GM23338 (cell line): ENCODE measurements at places on chromosomes 12 and 14. TPM values are rescaled to one million over a fixed set of nuclear protein-coding genes. Genes with fewer than 3 reads are reported as not detected.
A peak's percentile ranks its signal among the peaks of the same experiment; 100 is the strongest.

- H3K27ac ChIP-seq, result no peak overlapping the region
- H3K4me1 ChIP-seq, result no peaks in the 10 kb centered on the region
- no peaks in the 10 kb centered on the region for H3K36me3 ChIP-seq
- no peak overlapping the region for H3K4me3 ChIP-seq
Observed at GRCh38 chr12:59629890-59630289, 34.1 kb downstream of the SLC16A7 start.

DNA sequence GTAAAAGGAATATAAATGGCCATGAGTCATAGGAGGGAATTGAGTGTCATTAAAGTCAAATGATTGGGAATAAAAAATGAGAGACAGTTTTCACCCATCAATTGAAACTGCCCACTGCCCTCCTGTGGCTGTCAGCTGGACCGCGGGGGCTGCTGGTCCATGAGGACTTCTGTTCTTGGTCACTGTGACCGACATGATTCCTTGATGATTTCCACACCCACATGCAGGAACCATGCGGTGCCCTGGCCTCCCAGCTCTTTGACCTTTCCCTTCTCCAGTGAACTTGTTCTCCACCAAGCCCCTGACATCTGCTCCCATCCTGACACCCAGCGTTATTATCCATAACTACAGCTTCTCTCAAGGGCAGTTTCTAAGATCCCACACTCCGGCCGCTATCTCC is 48.4 kb downstream of the C12orf75 start:
- no peak for DNase-seq
- no peak overlapping the region for H3K4me3 ChIP-seq
- no peaks in the 10 kb centered on the region for H3K36me3 ChIP-seq
- H3K4me1 ChIP-seq, result peaks cover 6% of the 10 kb centered on the region; the same call in 1 of the 2 replicates

TMEM233 gene
- total RNA-seq, result 0.24 TPM in 1 of 2 replicates, not detected in the other

DNA sequence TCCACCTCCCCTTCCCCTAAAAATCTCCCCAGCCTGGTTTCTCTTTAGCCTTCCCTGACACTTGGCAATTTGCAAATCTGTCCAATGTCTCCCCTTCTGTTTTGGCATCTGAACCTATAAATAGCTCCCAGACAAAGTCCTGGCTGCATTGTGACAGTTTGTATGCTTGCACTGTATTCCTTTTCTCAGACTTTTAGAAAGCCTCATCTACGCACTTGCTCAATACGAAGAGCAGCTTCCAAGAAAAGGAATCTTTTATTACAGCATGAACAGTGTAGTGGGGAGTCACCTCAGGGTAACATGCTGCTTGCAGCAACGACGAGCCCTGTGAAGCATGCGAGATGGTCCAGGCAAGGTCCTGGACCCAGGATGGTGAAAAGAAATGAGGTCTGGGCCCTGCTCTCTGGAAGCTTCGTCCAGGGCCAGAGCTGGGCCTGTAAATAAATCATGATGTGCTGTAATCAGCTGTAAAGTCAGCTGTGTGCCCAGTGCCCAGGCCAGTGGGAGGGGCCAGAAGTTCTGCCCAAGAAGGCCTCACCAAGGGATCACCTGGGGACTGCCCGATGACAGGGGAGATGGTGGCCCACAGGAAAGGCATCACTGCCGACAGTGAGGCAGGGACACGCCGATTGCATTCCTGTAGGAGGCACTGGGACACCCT is 88.3 kb downstream of the RIN3 start:
- DNase-seq, result no peak
- H3K27me3 ChIP-seq, result no peaks in the 10 kb centered on the region
- H3K27ac ChIP-seq, result no peak overlapping the region
- no peaks in the 10 kb centered on the region for H3K4me1 ChIP-seq
- H3K4me3 ChIP-seq, result no peak overlapping the region

DNA sequence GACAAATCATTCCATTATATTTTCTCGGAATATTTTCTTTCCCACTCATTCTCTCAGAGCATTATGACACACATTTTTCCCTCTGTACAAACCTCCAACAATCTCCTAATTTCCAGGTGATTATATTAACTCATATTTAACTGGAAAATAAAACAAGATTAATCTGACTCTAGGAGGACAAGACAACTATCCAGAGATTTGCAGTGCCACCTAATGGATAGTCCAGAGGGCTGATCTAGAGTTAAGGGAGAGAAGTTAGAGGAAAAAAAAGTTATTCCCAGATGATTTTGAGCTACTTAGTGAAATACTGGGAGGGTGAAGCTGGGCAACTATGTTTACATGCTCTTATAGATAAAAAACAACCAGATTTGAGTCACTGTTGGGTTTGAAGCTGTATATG is 161.7 kb downstream of the ALX1 start:
- H3K36me3 ChIP-seq, result no peaks in the 10 kb centered on the region
- no peaks in the 10 kb centered on the region for H3K27me3 ChIP-seq
- H3K4me3 ChIP-seq, result no peak overlapping the region
- no peak for DNase-seq

- no peak overlapping the region for H3K4me3 ChIP-seq
- no peak for DNase-seq
- H3K27ac ChIP-seq, result no peak overlapping the region
- no peaks in the 10 kb centered on the region for H3K4me1 ChIP-seq
Observed at GRCh38 chr14:92819011-92819597, 25.0 kb downstream of the GOLGA5 start.

GRCh38 chr12:49568442-49569162 is 660 bp upstream of the MCRS1 start:
- no peak for DNase-seq
- H3K36me3 ChIP-seq, result peaks cover 3% of the 10 kb centered on the region
- H3K4me1 ChIP-seq, result peaks cover 6% of the 10 kb centered on the region
- peak overlapping the region; percentile 94 for H3K4me3 ChIP-seq
- no peaks in the 10 kb centered on the region for H3K27me3 ChIP-seq

DNA sequence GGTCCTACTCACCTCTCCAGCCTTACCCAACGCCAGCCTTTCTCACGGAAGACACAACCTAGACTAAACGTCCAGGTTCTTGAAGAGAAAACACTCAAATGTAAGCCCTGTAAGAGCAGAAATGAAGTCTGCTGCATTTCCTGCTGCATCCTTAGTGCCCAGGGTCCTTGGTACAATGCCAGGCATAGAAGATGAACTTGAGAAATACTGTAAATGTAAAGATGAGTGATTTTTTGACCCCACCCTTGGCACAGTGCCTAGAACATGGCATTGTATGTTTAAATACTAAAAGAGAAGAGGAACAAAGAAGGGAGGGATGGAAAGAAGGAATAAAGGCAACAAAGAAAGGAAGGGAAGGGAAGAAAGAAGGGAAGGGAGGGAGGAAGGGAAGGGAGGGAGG is 514.6 kb downstream of the MED13L start:
- no peaks in the 10 kb centered on the region for H3K27me3 ChIP-seq
- no peaks in the 10 kb centered on the region for H3K36me3 ChIP-seq
- no peak overlapping the region for H3K4me3 ChIP-seq
- no peaks in the 10 kb centered on the region for H3K4me1 ChIP-seq

- peaks cover 15% of the 10 kb centered on the region for H3K4me1 ChIP-seq
- no peak overlapping the region for H3K27ac ChIP-seq
- no peaks in the 10 kb centered on the region for H3K27me3 ChIP-seq
- no peak for DNase-seq
- no peak overlapping the region for H3K4me3 ChIP-seq
- no peaks in the 10 kb centered on the region for H3K36me3 ChIP-seq
Observed at GRCh38 chr12:31210541-31210940, 115.4 kb downstream of the SINHCAF start.

GRCh38 chr14:39974036-39974435 is 541.8 kb upstream of the FBXO33 start:
- no peak for DNase-seq
- H3K36me3 ChIP-seq, result no peaks in the 10 kb centered on the region
- H3K27me3 ChIP-seq, result no peaks in the 10 kb centered on the region
- no peak overlapping the region for H3K4me3 ChIP-seq
- peaks cover 8% of the 10 kb centered on the region for H3K4me1 ChIP-seq

JDP2 gene
- total RNA-seq, result 38.9 and 46.4 TPM in 2 replicates

CPSF6 gene
- total RNA-seq, result 80.7 and 85.9 TPM in 2 replicates

MGST1 gene
- total RNA-seq, result 297 and 354 TPM in 2 replicates

DNA sequence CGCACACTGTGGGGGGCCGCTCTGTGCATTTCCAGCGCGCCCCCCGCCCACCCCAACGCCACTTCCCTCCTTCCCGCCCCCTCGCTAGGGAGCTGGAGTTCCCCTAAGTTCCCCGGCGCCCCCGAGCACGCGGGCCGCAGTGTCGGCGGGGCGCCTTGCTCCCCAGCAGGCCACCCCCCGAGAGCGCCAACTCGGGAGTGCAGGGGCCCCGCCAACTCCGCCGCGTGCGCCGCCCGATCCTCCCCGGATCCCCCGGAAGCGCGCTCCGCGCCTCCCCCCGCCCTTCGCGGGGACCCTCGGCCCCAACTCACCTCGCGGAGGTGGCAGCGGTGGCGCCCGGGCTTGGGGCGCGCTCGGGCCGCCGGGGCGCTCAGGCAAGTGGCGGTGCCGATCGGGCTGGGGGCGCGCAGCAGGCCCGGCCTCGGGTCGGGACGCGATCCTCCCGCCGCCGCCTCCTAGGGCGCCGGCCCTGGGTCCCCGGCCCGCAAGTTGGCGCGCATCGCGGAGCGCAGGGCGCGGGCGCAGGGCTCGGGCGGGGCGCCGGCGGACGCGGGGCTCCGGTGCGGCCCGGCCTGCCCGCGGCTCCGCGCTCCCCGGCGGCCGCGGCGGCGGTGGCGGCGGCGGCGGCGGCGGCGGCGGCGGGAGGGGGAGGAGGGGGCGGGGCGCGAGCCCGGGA is at the start of gene NCOR2:
Gene NCOR2 (minus strand): TSS at position 616 of the 676 bp plus-strand sequence. CDS start 72,361 bp downstream, outside the sequence.
- H3K36me3 ChIP-seq, result no peaks in the 10 kb centered on the region
- DNase-seq, result peak; percentile 64
- peak within 1 kb of the TSS; percentile 94 for H3K27ac ChIP-seq

- no peaks in the 10 kb centered on the region for H3K4me1 ChIP-seq
- no peaks in the 10 kb centered on the region for H3K27me3 ChIP-seq
- no peak for DNase-seq
- no peak overlapping the region for H3K4me3 ChIP-seq
Observed at GRCh38 chr14:92658684-92659083, 89.7 kb downstream of the LGMN start.

TAS2R13 gene
- total RNA-seq, result 3.6 and 6.1 TPM in 2 replicates

DNA sequence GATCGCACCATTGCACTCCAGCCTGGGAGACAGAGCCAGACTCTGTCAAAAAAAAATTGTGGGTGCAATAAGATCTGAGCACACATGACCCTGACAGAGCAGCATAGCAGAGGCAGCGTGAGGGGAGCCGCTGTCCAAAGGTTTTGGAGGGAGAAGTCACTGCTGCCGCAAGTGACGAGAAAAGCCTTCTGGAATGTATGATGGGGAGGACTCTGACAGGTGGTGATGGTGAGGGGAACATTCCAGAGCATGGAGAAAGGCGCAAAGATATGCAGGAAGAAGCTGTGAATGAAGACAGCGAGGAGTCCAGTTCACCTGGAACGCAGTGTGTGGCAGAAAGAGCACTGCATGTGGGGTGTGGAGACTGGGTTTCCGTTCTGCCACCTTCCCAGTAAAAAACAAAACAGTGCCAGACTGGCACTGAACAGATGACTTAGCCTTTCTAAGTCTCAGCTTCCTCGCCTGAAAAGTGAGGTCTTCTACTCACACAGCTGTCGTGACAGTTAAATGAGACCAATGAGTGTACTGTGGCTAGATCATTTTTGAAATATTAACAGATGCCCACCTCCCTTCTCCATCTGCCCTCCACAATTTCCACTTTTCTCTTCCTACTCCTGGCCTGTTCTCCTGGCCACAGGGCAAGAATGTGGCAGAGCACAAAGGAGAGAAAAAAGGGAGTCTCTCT is 53.4 kb upstream of the PTHLH start:
- H3K27me3 ChIP-seq, result no peaks in the 10 kb centered on the region
- DNase-seq, result peak; percentile 10
- H3K4me1 ChIP-seq, result no peaks in the 10 kb centered on the region
- H3K4me3 ChIP-seq, result no peak overlapping the region
- no peaks in the 10 kb centered on the region for H3K36me3 ChIP-seq

PSME1 gene
- total RNA-seq, result 53.9 and 61.1 TPM in 2 replicates

LTB4R2 gene
- total RNA-seq, result 6.4 and 12.6 TPM in 2 replicates

- no peaks in the 10 kb centered on the region for H3K27me3 ChIP-seq
- H3K36me3 ChIP-seq, result no peaks in the 10 kb centered on the region
- no peaks in the 10 kb centered on the region for H3K4me1 ChIP-seq
- H3K27ac ChIP-seq, result no peak overlapping the region
- no peak overlapping the region for H3K4me3 ChIP-seq
Observed at GRCh38 chr12:121107681-121108080, 25.0 kb upstream of the P2RX7 start.

DNA sequence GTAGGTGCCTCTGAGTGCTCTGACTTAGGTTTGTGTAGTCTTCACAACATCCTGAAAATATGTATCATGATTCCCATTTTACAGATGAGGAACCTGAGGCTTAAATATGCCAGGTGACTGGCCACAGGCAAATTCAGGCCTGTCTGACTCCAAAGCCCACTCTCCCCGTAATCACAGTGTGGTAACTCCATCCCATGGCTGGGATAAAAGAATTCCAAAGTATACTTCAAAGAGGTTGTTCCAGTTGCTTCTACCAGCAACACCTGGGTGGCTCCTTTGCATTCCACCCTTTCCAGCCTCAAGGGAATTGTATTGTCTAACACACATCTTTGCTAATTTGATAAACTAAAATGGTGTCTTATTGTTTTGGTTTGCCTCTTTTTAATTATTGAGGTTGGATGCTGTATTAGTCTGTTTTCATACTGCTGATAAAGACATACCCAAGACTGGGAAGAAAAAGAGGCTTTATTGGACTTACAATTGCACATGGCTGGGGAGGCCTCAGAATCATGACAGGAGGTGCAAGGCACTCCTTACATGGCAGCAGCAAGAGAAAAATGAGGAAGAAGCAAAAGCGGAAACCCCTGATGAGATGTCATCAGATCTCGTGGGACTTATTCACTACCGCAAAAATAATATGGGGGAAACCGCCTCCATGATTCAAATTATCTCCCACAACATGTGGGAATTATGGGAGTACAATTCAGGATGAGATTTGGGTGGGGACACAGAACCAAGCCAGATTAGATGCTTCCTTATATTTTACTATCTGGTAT is 9.9 kb upstream of the CHST11 start:
- no peak overlapping the region for H3K4me3 ChIP-seq
- no peaks in the 10 kb centered on the region for H3K27me3 ChIP-seq
- no peaks in the 10 kb centered on the region for H3K36me3 ChIP-seq

- H3K27ac ChIP-seq, result no peak overlapping the region
- no peaks in the 10 kb centered on the region for H3K27me3 ChIP-seq
- no peaks in the 10 kb centered on the region for H3K4me1 ChIP-seq
- no peaks in the 10 kb centered on the region for H3K36me3 ChIP-seq
Observed at GRCh38 chr12:105910030-105910429, 228.7 kb downstream of the NUAK1 start.

RPGRIP1 gene
- total RNA-seq, result 0.93 and 1.6 TPM in 2 replicates

- H3K4me1 ChIP-seq, result no peaks in the 10 kb centered on the region
- no peak overlapping the region for H3K4me3 ChIP-seq
- no peak for DNase-seq
- H3K27me3 ChIP-seq, result no peaks in the 10 kb centered on the region
- no peaks in the 10 kb centered on the region for H3K36me3 ChIP-seq
- no peak overlapping the region for H3K27ac ChIP-seq
Observed at GRCh38 chr12:78271546-78271945, 440.9 kb downstream of the NAV3 start.

EIF2S3B gene
- 10.8 and 16.3 TPM in 2 replicates for total RNA-seq

GRCh38 chr14:99574099-99574880 is 29.7 kb downstream of the CCDC85C start:
- H3K27ac ChIP-seq, result peak overlapping the region; percentile 78
- no peaks in the 10 kb centered on the region for H3K36me3 ChIP-seq
- peaks cover 62% of the 10 kb centered on the region for H3K4me1 ChIP-seq
- DNase-seq, result peak; percentile 84
- peak overlapping the region; percentile 27; the same call in 1 of the 2 replicates for H3K4me3 ChIP-seq
